Activated CD4-positive, alpha-beta T cell treated with anti-CD3 and anti-CD28 coated beads for 24 hours (primary cell): ENCODE measurements at places on chromosomes 4 and X.

GRCh38 chr4:19729886-19730651 is 521.6 kb upstream of the SLIT2 start:
- no peak for DNase-seq

DNA sequence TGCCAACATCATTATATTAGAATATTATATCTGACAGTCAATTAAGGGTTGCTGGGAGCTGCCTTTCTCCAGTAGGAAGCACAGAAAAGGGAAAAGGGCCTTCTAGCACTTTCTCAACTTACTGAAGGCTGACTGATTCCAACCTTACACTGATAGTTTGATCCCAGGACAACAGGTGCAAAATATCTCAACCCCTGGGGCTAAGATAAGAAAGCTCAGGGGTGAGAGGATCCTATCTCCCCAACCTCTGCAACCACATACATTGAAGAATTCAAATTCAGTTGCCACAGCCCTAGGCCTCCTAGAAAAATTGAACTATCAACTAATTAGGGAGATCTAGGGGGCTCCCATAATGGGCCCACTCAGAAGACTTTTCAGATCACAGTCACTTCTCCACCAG is 179.1 kb upstream of the GPRIN3 start:
- DNase-seq, result no peak

DNA sequence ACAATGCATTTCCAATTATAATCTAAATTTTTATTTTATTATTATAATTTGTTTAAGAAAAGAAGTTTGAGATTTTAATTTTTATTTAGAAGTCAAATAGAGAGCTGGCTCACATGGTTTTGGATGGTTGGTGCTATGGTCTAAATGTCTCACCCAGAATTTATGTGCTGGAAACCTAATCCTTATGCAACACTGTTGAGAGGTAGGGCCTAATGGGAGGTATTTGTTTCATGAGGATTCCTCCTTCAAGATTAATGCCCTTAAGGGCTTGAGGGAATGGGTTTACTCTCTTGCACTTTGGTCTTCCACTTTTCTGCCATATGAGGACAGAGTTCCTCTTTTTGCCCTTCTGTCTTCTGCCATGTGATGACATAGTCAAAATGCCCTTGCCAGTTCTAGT is 960.5 kb upstream of the IGFBP7 start:
- no peak for DNase-seq

GRCh38 chr4:87014284-87014782 is 79.5 kb downstream of the AFF1 start:
- no peak for DNase-seq

- DNase-seq, result no peak
Measured at GRCh38 chr4:109803924-109804571, 2.2 kb upstream of the CFI start.

GRCh38 chr4:120731561-120731960 is 191.0 kb downstream of the PRDM5 start:
- no peak for DNase-seq

GRCh38 chrX:1449036-1449822 is 3.5 kb downstream of the ASMTL start:
- DNase-seq, result no peak

- no peak for DNase-seq
Measured at GRCh38 chrX:134761788-134762187, 103.5 kb upstream of the PLAC1 start.

- DNase-seq, result no peak
Measured at GRCh38 chrX:110671068-110671803, 124.4 kb downstream of the CHRDL1 start.
